ENCODE measurements at places on chromosomes 3 and 15.

DNA sequence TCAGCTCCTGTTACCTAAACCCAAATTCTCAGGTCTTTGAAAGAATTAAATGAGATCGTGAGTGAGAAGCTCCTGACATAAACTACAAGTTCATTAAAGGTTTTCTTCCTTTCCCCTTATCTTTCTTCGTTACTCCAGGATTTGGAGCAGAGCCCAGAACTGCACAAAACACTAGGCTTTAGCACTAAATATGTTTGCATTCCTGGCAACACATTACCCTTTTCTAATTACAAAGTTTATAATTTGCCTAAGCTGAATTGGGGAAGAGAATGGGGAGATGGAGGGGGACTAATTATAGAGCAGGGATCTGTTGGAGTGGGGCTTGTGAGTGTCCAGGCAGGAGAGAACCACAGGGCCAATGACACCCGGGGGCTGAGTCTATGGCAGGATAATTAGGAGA is 109.7 kb downstream of the SV2B start:
- DNase-seq = no peak

DNA sequence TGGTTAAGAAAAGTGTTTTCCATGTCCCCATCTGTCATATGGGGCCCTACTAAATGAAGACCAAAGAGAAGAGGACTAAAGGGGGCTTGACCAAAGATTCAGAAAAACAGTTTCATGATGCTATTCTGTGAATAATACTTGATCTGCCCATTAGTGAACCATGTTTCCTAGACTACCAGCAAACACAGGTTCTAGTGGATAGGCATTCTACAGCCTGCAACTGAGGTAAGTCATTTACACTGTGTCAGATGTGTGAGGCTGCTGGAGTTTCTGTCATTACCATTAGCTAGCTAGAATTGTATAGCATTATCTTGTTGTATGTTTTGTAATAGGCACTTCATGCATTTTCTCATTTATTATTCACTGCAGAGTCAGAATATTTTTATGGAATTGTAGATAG is 6.6 kb downstream of the GPR171 start:
- DNase-seq = no peak

GRCh38 chr15:50880206-50880605 is 28.3 kb upstream of the AP4E1 start:
- DNase-seq = no peak

- no peak for DNase-seq
These were observed 360.7 kb upstream of the ICE2 start for GRCh38 chr15:60839510-60840211.

DNA sequence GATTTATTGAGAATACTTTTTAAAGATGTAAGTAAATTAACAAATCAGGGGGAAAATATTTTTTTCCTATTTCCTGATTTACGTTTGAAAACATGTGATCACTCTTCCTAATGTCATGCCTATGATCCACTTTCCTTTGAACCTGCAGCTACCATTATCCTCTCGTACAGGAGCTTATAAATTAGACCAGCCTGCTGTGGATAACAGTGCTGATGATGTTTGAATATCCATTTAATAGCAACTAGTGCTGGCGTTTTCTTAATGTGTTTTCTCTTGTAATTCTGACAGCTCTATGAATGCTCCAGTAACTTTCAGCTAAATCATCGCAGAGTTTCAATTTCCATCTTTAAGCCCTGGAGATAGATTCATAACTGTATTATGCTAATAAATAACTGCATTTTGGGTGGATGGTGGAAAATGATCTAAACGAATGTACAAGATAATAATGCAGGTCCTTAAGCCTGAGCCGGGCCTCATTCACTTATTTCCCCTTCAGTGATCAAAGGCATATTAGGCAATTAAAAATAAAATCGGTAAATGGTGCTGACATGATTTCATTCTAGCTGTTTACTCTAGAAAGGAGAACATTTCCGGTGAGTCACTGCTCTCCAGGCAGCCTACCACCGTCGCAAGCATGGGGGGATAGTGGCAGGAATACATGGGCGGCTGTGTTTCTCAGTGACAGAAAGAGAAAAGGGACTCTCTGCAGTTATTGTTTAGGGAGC is 58.5 kb upstream of the SLC24A5 start:
- DNase-seq = no peak

DNA sequence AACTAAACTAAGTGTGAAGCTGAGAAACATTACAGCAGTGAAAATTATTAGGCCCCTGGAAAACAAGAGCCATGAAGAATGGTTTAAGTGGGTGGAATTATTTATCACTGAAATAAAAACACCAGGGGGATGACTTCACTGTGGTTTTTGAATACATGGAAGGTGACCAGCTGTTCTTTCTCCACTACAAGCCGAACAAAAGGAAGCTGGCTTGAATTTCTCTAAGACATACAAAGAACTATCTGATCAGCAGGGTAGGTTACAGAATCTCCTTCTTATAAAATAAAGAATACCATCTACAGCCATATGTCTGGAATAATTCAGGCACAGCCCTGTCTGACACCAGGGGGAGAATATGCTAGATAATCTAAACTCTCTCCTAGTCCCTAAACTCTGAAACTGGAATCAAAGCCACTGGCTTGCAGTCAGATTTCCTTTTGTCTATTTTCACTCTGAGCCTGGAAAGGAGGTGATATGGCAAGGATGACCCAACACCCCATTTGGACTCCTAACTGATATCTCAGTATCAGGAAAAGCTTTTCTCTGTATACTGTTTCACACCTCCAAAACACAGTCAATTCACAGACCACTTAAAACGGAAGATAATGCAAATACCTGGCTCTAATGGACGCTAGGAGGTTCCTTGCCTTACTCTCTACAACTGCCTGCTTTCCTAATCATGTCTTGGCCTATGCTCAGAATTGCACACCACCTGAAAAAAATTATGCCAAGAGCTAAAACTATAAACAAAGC is 31.2 kb downstream of the SPATA12 start:
- no peak for DNase-seq

- DNase-seq = no peak
These were observed 32.9 kb downstream of the B3GALNT1 start for GRCh38 chr3:161072211-161072621.

DNA sequence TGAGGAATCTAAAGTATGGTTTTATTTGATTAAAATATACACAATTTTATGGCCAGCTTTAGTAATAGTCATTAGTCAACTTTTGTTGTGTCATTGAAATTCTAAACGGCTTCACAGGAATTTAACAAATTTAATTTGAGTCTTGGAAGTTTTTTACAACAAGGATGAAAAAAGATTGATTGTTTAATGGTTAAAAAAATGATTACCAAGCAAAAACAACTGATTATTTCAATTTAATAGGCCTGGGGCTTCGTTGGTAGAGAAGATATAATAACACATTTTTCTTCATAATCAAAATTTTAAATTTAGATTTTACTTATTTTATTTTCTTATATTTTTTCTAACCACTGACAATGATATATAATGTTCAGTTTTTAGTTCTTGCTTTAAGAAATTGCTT is 4.4 kb downstream of the MME start:
- DNase-seq = no peak

- no peak for DNase-seq
These were observed 144.8 kb downstream of the NSMCE3 start for GRCh38 chr15:29124581-29125381.

DNA sequence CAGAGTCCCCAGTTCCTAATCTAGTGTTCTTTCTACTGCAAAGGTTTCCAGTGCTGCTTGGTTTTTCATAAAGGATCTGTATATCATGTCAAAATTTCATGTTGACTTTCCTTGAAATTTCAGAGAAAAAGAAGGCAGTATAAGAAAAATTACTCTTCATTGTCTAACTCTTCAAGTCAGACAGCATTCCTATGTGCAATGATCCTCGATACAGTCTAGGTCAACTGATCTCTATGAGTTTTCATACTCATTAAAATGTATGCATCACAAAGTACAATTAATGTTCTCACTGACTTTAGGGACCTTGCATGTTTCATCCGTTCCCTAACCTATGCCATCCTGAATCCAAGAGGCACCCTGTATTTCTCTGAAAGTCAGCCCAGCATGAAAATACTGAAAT is 317.3 kb downstream of the ZBTB20 start:
- no peak for DNase-seq

DNA sequence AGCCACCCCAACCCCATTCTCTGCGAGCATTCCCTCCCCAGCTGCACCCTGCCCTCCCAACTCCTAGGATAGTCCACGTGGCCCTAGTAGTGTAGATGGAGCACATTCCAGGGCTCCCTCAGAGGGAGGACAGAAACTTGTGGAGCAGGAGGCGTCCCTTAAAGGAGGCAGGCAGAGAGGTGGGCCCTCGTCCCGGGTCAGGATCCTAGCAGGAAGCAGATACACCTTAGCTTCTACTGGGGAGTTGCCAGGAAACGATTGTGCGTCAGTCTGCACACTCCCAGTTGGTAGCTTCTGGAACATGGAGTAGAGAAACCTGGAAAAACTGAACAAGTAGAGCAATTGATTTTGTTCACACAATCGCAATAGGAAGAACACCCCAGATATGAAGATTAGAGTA is 43.9 kb upstream of the KLHL25 start:
- no peak for DNase-seq

GRCh38 chr15:75362642-75363249 is 5.7 kb downstream of the MAN2C1 start:
- no peak for DNase-seq

DNA sequence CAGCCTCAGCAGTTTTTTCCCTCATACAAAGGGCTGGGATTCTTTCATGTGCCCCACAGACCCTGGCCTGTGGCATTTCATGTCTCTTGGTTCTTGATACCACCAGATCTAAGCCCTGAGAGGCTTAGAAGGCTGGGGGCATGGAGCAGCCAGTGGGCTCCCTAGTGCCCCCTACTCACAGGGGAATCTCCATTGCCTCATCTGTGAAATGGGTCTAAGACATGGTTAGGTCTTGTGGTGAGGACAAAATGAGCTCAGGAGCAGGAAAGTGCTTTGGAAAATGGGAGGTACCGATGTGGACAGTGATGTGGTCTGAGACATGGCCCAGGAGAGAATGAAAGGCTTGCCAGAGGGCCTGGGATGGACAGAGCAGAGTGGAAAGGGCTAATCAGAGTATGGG is 94.3 kb downstream of the SMAD6 start:
- no peak for DNase-seq

- peak; percentile 54 for DNase-seq
These were observed 1.1 kb downstream of the TKT start for GRCh38 chr3:53254509-53255422.

GRCh38 chr3:107861904-107862303 is 228.9 kb downstream of the CD47 start:
- no peak for DNase-seq

- DNase-seq = no peak
These were observed 374.1 kb downstream of the RORA start for GRCh38 chr15:60854858-60855564.

All from activated T-helper 2 cell treated with anti-CD3 and anti-CD28 coated beads, Interferon-gamma antibody, Interleukin-2, Interleukin-4, amounts not matched to agents 10 μg/mL and 5 μg/mL and 100 μg/mL, durations not matched to agents 14 hours and 24 hours and 36 hours (primary cell).